ENCODE measurements at places on chromosomes 6 and 20. TPM values are rescaled to one million over a fixed set of nuclear protein-coding genes. Genes with fewer than 3 reads are reported as not detected.

DNA sequence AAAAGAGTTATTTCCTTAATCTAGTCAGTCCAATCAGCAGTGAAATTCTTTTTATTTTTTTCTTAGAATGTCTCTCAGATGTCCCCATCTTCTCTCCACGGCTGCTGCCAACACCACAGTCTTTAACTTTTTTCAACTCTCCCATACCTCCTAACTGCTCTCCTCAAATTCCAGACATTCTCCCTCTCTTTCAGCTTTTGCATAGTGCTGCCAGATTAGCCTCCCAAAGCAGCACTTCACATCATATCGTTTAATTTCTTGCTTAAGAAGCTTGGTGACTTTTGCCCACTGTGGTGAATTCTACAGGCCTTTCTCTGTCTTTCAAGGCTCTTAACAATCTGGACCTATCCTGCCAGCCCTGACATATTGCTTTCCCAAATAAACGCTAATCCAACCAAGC lies 233.4 kb downstream of the UST start:
- no peak overlapping the region for H3K27ac ChIP-seq
- no peak for DNase-seq
- no peaks in the 10 kb centered on the region for H3K4me1 ChIP-seq
- H3K4me3 ChIP-seq: no peak overlapping the region

DNA sequence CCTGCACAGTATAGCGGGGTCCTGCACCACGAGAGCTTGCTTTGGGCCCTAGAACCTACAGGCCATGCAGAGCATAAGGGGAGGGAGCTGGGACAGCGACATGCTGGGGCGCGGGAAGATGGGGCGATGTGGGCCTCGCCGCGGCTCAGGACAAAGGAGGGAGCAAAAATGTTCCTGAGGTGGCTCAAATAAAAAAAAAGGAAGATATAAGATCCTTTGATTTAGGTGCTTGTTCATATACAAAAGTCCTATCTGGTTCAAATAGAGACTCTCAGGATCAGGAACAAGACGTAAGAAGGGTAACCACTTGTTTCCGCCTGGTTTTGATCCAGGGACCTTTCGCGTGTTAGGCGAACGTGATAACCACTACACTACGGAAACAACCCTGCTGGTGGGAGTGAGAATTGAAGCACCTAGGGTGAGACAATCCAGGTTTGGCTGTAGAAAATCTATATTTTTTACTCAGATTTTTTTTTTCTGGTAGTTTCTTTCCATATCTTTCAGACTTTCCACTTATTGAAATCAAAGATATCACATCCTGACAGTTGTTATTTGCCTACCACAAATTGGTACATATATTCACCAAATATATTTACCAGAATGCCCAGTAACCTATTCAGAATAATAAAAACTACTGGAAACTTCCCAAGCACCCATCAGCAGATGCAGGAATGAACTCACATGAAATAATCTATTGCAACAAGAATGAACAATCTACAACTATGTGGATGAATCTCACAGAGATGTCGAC lies 177.9 kb upstream of the ZNF184 start:
- no peaks in the 10 kb centered on the region for H3K36me3 ChIP-seq
- peak overlapping the region; percentile 17 for H3K4me3 ChIP-seq
- H3K27me3 ChIP-seq: no peaks in the 10 kb centered on the region
- no peak overlapping the region for H3K27ac ChIP-seq

- H3K4me1 ChIP-seq: no peaks in the 10 kb centered on the region
- no peak overlapping the region for H3K27ac ChIP-seq
- H3K36me3 ChIP-seq: no peaks in the 10 kb centered on the region
- no peak for DNase-seq
Observed at GRCh38 chr6:22306741-22307466, 10.1 kb upstream of the PRL start.

DNA sequence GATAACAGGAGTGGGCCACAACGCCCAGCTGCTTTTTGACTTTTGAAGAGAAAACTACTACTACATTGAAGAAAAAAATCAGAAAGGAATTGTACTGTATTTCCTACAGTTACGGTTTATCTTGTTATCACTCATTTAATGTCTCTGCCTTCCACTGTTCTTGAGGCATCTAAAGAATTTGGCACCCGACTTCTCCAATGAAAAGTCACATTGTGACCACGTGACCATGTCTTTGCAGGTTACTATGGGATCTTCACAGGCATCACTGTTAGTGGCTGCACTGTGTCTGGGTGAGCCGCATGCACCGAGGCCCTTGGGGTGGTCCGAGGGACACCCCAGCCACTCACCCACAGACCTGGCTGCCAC lies 26.8 kb downstream of the RRBP1 start:
- peaks cover 28% of the 10 kb centered on the region for H3K36me3 ChIP-seq
- H3K27me3 ChIP-seq: no peaks in the 10 kb centered on the region
- no peak for DNase-seq
- H3K4me3 ChIP-seq: no peak overlapping the region
- H3K4me1 ChIP-seq: peaks cover 21% of the 10 kb centered on the region

DNA sequence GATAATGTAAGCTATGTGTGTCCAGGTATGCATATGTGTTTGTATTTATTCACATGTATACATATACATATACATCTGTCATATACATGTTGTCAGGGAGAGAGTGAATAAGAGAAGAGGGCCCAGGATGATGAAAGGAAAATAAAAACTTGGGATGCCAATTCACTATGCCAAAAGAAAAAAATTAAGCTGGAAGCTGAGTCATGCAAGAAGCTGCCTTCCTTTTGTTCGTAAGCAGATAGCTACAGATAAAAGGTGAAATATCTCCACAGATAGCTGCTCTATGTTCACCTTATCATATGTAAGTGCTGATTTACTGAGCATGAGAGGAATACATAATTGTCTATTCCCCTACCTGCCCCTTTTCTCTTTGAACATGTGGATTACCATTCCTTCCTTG lies 579.9 kb downstream of the EPM2A start:
- no peaks in the 10 kb centered on the region for H3K36me3 ChIP-seq
- H3K27me3 ChIP-seq: no peaks in the 10 kb centered on the region
- peak; percentile 27 for DNase-seq
- no peak overlapping the region for H3K27ac ChIP-seq
- no peak overlapping the region for H3K4me3 ChIP-seq
- H3K4me1 ChIP-seq: no peaks in the 10 kb centered on the region

DNA sequence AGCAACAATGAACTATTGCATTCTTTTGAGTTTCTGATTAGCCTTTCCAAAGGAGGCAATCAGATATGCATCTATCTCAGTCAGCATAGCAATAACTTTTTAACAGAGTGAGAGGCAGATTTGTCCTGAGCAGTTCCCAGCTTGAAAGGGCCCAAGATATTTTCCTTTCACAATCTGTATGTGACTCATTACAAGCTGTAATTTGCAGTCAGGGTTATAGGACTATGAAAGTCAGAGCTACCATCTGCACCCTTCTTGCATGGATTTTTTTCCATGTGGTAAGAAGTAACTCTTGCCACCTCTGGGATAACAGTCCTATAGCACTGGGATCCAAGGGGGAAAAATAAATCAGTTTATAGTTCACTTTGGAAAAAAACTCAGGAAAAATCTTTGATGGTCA lies 318.2 kb upstream of the RGS17 start:
- H3K4me3 ChIP-seq: no peak overlapping the region
- no peaks in the 10 kb centered on the region for H3K36me3 ChIP-seq
- no peak overlapping the region for H3K27ac ChIP-seq
- no peak for DNase-seq

- no peak overlapping the region for H3K4me3 ChIP-seq
- no peaks in the 10 kb centered on the region for H3K27me3 ChIP-seq
- H3K36me3 ChIP-seq: no peaks in the 10 kb centered on the region
- no peaks in the 10 kb centered on the region for H3K4me1 ChIP-seq
- H3K27ac ChIP-seq: no peak overlapping the region
Observed at GRCh38 chr6:109024784-109025183, 69.9 kb downstream of the SESN1 start.

DNA sequence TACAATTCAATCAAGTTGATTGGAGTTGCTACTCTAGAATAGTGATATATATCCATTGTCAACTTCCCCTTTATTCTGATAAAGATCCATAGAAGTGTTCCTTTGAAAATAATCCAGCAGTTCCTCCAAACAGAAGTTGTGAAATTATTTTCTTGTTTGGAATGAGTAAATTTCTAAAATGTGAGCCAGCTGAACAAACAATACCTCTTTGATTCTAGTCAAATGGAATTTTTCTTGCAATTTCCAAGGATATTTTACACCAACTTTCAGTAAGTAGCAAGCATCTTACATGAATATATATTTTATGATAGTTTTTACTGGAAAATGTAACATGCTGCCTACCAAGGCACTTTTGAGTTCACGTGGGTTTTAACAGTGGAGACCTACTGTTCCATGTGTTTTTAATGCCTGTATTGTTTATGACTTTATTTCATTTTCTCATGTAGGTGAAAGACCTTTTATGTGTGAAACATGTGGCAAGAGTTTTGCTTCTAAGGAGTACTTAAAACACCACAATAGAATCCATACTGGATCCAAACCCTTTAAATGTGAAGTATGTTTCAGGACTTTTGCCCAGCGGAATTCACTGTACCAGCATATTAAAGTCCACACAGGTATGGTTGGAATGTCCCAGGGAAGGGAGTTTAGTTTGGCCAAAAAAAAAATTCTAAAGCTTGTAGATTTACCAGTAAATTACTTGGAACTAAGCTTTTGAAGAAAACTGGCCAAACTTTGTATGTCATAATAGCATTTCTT lies 6.5 kb downstream of the GZF1 start:
- H3K4me3 ChIP-seq: no peak overlapping the region
- H3K36me3 ChIP-seq: peaks cover 18% of the 10 kb centered on the region
- peak; percentile 21 for DNase-seq
- no peak overlapping the region for H3K27ac ChIP-seq
- H3K4me1 ChIP-seq: peaks cover 5% of the 10 kb centered on the region

GRCh38 chr6:122472022-122472340 lies 374 bp upstream of the SERINC1 start:
- peak overlapping the region; percentile 95 for H3K27ac ChIP-seq
- DNase-seq: no peak
- peak overlapping the region; percentile 76 for H3K4me3 ChIP-seq
- H3K36me3 ChIP-seq: no peaks in the 10 kb centered on the region
- H3K4me1 ChIP-seq: no peaks in the 10 kb centered on the region
- H3K27me3 ChIP-seq: no peaks in the 10 kb centered on the region

- no peak overlapping the region for H3K4me3 ChIP-seq
- no peaks in the 10 kb centered on the region for H3K27me3 ChIP-seq
- no peak overlapping the region for H3K27ac ChIP-seq
- DNase-seq: no peak
- no peaks in the 10 kb centered on the region for H3K36me3 ChIP-seq
Observed at GRCh38 chr6:86306210-86306609, 631.1 kb upstream of the HTR1E start.

- peaks cover 7% of the 10 kb centered on the region for H3K27me3 ChIP-seq
- H3K4me3 ChIP-seq: no peak overlapping the region
- DNase-seq: no peak
- H3K36me3 ChIP-seq: no peaks in the 10 kb centered on the region
Observed at GRCh38 chr20:48899881-48900280, 21.6 kb upstream of the ARFGEF2 start.

DNA sequence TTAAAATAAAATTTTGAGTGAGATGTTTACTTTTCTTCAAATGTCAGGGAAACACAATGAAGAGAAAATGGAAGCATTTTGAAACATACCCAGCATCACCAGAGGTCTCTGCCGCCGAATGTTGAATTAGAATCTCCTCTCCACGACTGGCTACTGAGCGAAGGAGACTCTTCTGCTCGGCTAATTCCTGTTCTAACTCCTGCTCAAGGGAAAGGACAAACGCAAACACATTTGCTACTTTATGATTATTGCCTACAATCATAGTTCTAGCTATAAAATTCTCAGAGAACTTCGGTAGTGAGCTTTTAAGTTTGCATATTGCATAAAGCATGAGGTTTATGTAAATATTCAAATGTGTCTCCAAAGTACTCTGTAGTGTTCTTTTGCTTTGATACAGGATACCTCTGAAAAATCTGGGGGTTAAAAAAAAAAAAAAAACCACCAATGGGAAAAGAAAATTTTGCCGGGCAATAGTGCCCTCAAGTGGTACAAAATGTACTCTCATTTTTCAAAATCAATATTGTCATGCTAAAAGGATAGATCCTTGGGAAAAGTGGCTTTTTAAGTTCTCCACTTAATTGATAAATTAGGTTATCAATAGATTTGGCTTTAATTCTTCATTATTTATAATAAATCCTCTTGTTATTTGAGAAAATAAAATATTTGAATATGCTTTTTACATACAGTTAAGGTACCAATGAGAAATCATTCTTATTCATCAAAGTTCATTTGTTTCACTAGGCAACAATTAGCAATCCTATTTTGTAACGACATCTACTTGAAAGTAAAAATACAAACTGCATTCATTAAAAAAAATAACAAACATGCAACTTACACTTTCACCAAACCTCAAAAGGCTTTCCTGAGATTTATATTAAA lies 369.0 kb downstream of the SYNE1 start:
- no peak overlapping the region for H3K4me3 ChIP-seq
- no peak for DNase-seq
- H3K36me3 ChIP-seq: peaks cover 1% of the 10 kb centered on the region
- peaks cover 2% of the 10 kb centered on the region for H3K4me1 ChIP-seq

- H3K4me1 ChIP-seq: no peaks in the 10 kb centered on the region
- H3K27ac ChIP-seq: no peak overlapping the region
- H3K4me3 ChIP-seq: no peak overlapping the region
- H3K27me3 ChIP-seq: no peaks in the 10 kb centered on the region
Observed at GRCh38 chr6:22350109-22350508, 53.3 kb upstream of the PRL start.

GRCh38 chr6:142138876-142139275 lies 6.2 kb downstream of the GJE1 start:
- H3K4me1 ChIP-seq: no peaks in the 10 kb centered on the region
- H3K27ac ChIP-seq: no peak overlapping the region
- H3K36me3 ChIP-seq: no peaks in the 10 kb centered on the region
- no peaks in the 10 kb centered on the region for H3K27me3 ChIP-seq

- H3K4me3 ChIP-seq: no peak overlapping the region
- H3K27ac ChIP-seq: no peak overlapping the region
- H3K4me1 ChIP-seq: no peaks in the 10 kb centered on the region
- DNase-seq: no peak
- peaks cover 2% of the 10 kb centered on the region for H3K36me3 ChIP-seq
Observed at GRCh38 chr6:13630499-13630898, 15.4 kb downstream of the NOL7 start.

The PRR18 gene
- total RNA-seq: not detected

The CHRNA4 gene
- total RNA-seq: not detected

The PNISR gene
- total RNA-seq: 60.1 TPM

The KCNK16 gene
- not detected for total RNA-seq

The PTCHD4 gene
- 5.8 TPM for total RNA-seq

The ORC3 gene
- total RNA-seq: 23.8 TPM

The IP6K3 gene
- total RNA-seq: 1.8 TPM

The LKAAEAR1 gene
- total RNA-seq: not detected

The TCF21 gene
- 8.2 TPM for total RNA-seq

The BTNL2 gene
- not detected for total RNA-seq

The TMEM170B gene
- total RNA-seq: 4.5 TPM

The AVP gene
- not detected for total RNA-seq

Measured in fibroblast of lung (primary cell).